Sciatic nerve (tissue), 2 donors: ENCODE measurements at places on chromosomes 4 and X. TPM values are rescaled to one million over a fixed set of nuclear protein-coding genes. Genes with fewer than 3 reads are reported as not detected.

- DNase-seq = no peak
These were observed 53.8 kb upstream of the LNX1 start for GRCh38 chr4:53645108-53645507.

DNA sequence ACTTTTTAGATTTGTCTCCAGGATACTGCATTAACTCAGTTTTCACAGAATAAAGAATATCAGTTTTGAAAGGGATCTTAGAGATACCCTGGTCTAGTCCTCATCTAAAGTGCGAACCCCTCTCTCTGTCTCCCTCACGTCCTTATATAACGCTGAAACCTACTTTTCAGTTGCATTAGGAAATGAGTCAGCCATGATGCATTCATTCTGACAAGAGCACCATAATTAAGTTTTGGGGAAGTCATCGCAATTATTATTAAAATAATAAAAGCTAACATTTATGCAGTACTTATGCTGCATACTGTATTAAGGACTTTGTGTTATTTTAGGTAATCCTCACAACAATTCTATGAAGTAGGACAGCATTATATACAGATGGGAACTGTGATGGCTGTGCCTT lies 116.1 kb downstream of the REELD1 start:
- no peak for DNase-seq

DNA sequence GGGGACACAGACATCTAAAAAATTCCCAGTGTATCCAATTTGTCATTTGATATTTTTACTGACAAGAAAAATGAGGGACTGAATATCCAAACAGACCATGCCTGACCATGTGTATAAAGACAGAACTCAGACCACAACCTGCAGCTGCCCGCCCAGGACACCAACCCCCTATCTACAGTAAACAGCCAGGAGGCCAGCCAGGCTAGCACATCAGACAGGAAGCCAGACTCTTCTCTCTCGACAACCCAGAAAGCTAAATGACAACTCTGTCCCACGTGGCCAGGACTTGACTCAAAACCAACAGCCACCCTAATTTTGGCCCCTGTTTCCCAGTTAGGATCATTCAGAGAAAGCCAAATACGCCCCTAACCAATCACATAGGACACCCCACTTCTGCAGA lies 15.1 kb downstream of the AFAP1 start:
- no peak for DNase-seq

- no peak for DNase-seq
These were observed 457.9 kb downstream of the GPAT3 start for GRCh38 chr4:83993774-83994173.

- DNase-seq = no peak
These were observed 1.5 kb downstream of the USP38 start for GRCh38 chr4:143186212-143186611.

DNA sequence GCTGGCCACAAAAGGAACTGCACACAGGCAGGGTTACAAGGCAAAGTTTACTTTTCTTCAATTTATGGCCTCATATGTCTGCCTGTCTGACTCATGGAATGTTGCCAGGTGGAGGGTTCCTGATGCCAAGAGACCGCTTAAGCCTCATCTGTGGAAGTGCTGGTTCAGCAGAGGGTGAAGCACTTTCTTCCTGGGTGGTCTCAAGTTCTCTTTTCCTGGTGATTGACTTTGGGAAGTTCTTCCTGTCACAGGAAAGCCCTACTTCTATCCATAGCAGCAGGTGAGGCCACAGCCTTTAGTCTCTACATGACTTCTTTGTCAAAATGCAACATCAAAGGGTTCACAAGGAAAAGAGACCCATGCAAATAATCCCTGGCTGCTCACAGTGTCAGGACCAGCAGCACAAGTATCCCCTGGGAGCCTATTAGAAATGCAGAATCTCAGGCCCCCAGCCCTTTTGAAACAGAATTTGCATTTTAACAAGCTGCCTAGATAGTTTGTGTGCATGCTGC lies 81.4 kb upstream of the IGFBP7 start:
- no peak for DNase-seq

DNA sequence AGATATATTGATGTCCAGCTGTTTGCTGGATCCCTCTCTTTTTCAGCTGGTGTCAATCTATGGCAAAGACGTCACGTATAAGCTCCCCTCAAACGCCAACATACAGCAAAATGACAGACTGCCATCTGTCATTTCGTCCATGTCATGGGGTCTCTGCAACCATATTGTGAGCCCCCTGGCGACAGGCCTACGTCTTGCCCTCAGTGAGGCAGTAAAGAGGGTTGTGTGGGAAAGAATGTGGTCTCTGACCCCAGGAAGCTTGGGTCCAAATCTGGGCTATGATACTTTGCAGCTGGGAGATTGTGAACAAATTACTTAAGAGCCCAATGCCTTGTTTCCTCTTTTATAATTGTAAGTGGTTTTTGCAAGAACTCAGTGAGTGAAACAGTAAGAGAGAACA lies 7.4 kb downstream of the SUPT20HL2 start:
- DNase-seq = no peak

The CSAG1 gene
- not detected for total RNA-seq

The NSG1 gene
- 12.2 TPM for total RNA-seq

The TMSB15C gene
- total RNA-seq = 2.4 TPM

The ENPP6 gene
- 24.6 TPM for total RNA-seq

The UFSP2 gene
- 38.9 TPM for total RNA-seq
